ENCODE measurements at places on chromosomes 5 and 9. TPM values are rescaled to one million over a fixed set of nuclear protein-coding genes. Genes with fewer than 3 reads are reported as not detected.

RLN1 gene
- total RNA-seq: 0.39 TPM

DNA sequence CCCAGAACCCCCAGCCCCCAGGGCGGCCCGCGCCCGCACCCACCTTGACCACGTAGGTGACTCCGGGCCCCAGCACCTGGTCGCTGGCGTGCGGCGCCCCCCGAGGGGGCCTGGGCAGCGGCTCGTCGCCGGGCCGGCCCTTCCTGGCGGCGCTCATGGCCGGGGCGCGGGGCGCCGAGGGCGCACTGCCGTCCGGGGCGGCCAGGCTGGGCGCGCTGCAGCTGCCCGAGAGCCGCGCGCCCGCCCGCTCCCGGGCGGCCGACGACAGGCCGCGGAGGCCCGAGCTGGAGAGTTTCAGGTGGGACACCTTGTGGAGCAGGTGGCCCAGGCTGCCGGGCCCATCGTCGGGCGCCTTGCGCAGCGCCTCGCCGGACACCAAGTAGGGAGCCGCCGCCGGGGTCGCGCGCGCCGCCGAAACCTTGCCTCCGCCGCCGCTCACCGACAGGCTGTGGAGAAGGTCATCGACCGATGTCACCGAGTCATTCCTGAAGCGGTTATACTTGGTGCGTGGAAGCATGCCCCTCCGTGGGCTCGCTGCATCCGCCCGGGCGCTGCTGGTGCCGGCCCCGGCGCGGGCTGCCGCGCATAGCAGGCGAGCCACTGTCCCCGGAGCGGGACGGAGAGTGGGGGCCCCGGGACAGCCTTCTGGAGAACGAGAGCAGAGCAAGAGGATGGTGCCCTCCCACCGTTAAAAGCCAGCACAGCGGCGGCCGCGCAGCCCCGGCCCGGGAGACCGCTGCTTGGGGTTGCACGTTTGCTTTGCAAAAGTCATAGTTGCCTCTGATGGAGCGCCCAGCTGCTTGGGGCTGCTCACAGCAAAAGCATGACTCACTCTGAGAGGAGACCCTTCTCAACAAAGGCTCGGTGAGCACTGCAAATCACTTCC is at the start of gene SHC3:
TSS of gene SHC3 (minus strand) at position 875 of the 886 bp plus-strand sequence. CDS start at position 517, 358 bp downstream.
- no peaks in the 10 kb centered on the region for H3K36me3 ChIP-seq
- peak; percentile 74 for DNase-seq
- H3K27ac ChIP-seq: no peak within 1 kb of the TSS
- peak within 1 kb of the TSS; percentile 61 for H3K4me3 ChIP-seq
- H3K4me1 ChIP-seq: peaks cover 13% of the 10 kb centered on the region
- H3K27me3 ChIP-seq: no peaks in the 10 kb centered on the region

- no peak for DNase-seq
- H3K27ac ChIP-seq: no peak overlapping the region
- peak overlapping the region; percentile 87 for H3K4me3 ChIP-seq
- H3K36me3 ChIP-seq: peaks cover 5% of the 10 kb centered on the region
- no peaks in the 10 kb centered on the region for H3K4me1 ChIP-seq
These were observed 1.6 kb downstream of the MGAT4B start for GRCh38 chr5:179805070-179805528.

GRCh38 chr5:108727236-108727650 is 20.5 kb upstream of the FER start:
- peak overlapping the region; percentile 88 for H3K4me3 ChIP-seq
- H3K4me1 ChIP-seq: no peaks in the 10 kb centered on the region
- DNase-seq: no peak
- H3K36me3 ChIP-seq: no peaks in the 10 kb centered on the region

DNA sequence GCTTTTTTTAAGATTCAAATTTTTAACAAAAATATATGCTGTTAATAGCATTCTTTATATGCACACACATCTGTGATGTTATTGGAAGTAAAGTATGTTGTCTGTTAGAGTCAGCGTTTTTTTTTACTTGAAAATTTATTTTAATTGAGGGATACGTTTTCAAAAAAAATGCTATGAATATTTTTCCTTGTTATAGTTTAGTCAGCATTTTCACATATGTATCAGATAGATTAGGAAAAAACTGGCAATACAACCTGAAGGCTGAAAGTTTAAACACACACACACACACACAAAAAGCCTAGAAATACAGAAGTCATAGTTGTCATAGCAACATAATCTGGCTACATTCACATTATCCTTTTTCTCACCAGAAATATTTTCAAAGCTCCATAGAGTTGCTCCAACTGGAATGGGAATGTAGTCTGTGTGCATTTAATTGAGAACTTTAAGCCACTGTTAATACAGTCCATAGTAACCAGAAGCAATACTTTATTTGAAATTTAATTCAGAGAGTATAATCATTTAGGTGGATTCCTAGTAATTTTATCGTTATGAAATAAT is 116.6 kb downstream of the CDH12 start:
- no peaks in the 10 kb centered on the region for H3K4me1 ChIP-seq
- H3K36me3 ChIP-seq: no peaks in the 10 kb centered on the region
- no peak overlapping the region for H3K4me3 ChIP-seq
- DNase-seq: no peak
- H3K27ac ChIP-seq: no peak overlapping the region

- H3K4me3 ChIP-seq: peak within 1 kb of the TSS; percentile 59
- peaks cover 87% of the 10 kb centered on the region for H3K27me3 ChIP-seq
- H3K27ac ChIP-seq: no peak within 1 kb of the TSS
- DNase-seq: peak; percentile 83
- H3K4me1 ChIP-seq: 0 out of 2 replicates have a peak, but pooled peaks cover 2% of the 10 kb centered on the region
- H3K36me3 ChIP-seq: no peaks in the 10 kb centered on the region
These were observed at the start of gene IRX1 for GRCh38 chr5:3595006-3595961. IRX1 (plus strand) TSS chr5:3595832; CDS start chr5:3596106, 274 bp downstream.

NUTM2G gene
- 0.57 TPM for total RNA-seq

DNA sequence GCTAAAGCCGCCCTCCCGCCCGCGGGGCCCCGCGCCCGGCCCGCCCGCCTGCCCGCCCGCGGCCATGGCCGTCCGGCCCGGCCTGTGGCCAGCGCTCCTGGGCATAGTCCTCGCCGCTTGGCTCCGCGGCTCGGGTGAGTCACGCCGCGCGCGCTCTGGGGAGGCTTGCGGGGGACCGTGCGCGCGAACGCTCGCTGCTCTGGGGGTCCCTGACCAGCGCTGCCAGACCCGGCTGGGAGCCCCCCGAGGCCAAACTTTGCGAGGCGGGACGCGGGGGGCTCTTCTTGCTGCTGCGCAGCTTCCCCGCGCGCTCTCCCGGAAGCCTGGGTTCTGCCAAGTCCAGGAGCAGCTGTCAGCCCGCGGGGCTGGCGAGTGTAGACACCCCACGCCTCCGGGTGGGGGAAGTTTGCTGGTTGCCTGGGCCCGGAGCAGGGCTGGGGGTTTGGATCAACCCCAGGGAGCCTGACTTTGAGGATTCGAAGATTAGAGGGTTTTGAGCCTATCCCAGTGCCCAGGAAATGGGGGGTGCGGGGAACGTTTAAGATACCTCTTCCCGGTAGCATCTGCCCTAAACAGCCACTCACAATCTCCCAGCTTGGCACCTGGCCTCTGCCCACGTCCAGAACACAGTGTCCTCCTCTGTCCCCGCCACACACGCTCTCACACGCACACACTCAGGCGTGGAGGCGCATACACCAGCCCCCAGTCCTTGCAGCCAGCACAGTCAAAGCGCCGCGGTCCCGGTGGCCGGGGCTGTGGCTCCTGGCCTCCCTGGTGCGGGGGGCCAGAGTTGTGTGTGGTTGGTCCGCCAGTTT is 535 bp downstream of the UNC5A start:
- H3K36me3 ChIP-seq: no peaks in the 10 kb centered on the region
- DNase-seq: no peak
- no peaks in the 10 kb centered on the region for H3K4me1 ChIP-seq

DNA sequence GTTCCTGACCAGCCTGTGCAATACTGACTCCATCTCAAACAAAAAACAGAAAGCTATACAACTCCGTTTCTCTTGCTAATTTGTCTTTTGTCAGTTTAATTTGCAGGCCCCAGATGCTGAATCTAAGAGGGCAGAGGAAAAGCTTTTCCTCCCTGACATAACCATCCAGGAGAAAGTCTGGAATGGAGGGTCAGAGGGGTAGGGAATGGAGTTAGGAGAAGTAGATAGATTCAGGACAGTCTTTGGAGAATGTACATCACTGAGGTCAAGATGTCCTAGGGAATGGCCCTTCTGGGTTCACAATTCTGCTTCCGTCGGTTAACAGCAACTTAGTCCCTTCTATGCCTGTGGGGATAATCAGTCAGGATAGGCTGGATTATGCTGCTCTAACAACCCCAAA is 6.6 kb upstream of the SQSTM1 start:
- no peaks in the 10 kb centered on the region for H3K4me1 ChIP-seq
- no peak for DNase-seq
- no peak overlapping the region for H3K27ac ChIP-seq

DNA sequence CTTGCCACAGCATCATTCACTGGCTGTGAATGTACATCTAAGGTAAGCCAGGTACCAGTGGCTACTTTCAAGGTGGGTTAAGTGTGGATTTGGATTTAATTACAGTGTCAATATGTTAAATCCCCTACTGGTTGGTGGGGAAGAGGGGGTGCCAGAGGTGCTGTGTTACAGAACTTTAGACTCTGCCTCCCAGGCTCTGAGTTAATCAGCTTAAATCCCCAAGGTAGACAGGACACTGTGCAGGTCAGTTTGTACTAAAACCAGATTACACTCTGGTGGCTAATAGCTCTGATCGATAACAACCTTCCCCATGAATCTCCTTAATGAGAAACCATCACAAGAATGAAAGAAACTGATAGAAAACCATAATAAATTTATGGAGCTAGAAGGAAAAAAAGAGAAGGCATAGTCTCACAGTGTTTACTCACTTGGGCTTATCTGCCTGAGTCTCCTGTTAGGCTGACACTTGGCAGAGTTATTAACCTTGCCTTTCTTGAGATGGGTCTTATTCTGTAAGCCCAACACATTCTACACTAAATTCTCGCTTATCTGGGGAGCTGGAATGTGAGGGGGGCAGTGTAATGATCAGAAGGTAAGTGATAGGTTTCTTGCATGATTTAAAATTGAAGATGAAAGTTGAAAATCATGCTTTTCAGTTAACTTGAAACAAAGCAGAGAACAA is 106.8 kb downstream of the LMNB1 start:
- no peaks in the 10 kb centered on the region for H3K4me1 ChIP-seq
- no peak overlapping the region for H3K4me3 ChIP-seq
- no peaks in the 10 kb centered on the region for H3K27me3 ChIP-seq
- no peak for DNase-seq
- no peaks in the 10 kb centered on the region for H3K36me3 ChIP-seq
- no peak overlapping the region for H3K27ac ChIP-seq

NSUN2 gene
- 116 TPM for total RNA-seq

- DNase-seq: no peak
- H3K27ac ChIP-seq: no peak overlapping the region
- H3K27me3 ChIP-seq: peaks cover 21% of the 10 kb centered on the region
- no peaks in the 10 kb centered on the region for H3K36me3 ChIP-seq
These were observed 88.4 kb downstream of the AK8 start for GRCh38 chr9:132789719-132790118.

PCDHA5 gene
- total RNA-seq: 0.39 TPM

DNA sequence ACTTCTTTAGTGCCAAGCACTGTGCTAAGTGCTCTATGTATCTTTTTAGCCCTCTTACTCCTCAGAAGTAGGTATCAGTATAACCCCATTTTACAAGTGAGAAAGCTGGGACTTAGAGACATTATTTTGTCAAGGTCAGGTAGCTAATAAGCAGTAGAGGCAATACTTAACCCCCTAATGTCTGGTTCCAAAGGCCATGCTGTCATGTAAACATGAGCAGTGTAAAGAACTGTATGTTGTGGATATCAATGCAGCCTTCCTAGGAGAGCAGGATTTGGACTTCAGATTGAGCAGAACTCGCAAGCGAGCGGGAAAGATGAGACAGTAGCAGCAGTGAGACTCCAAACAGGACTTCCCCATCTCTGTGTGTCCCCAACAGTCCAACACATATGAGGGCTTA is 3.6 kb upstream of the SHROOM1 start:
- H3K27ac ChIP-seq: no peak overlapping the region
- H3K4me3 ChIP-seq: no peak overlapping the region
- H3K27me3 ChIP-seq: peaks cover 7% of the 10 kb centered on the region
- no peak for DNase-seq
- no peaks in the 10 kb centered on the region for H3K4me1 ChIP-seq
